ENCODE measurements at places on chromosomes 1 and 21.

GRCh38 chr1:150567341-150567716 lies 12.1 kb downstream of the MCL1 start:
- no peak for DNase-seq

GRCh38 chr1:215360758-215361157 lies 206.3 kb upstream of the KCTD3 start:
- no peak for DNase-seq

DNA sequence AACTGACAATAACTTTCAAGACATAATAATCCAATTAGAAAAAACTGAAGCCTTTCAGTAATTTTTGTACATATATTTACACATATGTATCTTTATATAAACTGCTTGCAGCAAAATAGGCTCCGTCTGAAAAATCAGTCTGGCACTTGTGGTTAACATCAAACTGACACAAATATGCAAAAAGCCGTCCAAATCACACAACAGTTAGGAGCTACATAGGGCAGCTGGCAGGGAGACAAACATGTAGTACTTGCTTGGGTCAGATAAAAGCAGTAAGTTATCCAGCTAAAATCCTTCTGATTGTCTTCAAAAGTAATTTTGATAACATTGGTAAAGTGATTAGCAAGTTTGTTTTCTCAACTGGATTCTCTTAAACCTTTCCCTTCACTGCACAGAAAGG lies 14.7 kb upstream of the GUCA2A start:
- DNase-seq, result no peak

GRCh38 chr1:98468111-98468717 lies 193.3 kb upstream of the SNX7 start:
- peak; percentile 76 for DNase-seq

DNA sequence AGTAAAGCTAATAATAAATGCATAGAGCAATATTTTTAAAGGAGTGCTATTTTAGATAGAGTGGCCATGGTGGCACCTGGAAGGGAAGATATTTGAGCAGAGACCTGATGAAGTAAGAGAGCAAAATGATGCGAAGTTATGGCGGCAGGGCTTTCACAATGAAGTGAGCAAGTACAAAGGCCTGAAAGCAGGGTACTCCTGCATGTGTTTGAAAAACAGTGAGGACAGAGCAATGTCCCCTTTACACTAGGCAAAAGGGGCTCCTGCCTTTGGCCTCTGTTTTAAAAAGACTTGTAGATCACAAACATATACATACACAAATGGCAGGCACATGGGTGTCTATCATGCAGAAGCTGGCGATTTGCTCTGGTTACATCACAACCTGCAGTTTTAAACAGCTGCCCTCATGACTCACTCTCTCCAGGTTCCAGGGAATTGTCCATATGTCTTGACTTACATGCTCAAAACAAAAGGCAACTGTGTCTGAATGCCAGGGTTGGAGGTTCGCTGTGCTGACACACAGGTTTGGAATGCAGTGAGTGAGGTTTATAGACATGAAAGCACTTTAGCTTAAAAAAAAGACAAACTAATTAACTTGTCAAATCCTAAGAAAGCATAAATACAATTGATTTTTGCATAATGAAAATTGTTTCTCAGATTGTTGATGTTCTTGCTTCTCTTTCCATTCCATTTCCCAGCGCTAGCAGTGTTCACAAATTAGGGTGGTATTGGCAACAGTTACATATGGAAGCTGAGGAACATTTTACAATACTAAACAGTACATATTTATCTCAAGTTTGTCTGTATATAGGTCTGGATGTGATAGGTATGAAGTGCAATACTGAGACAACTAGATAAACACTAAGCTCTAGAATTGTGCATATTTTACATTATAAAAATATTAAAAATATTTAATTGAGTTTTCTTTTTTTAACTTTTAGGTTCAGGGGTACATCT lies 313.9 kb downstream of the BARHL2 start:
- peak; percentile 9 for DNase-seq

GRCh38 chr1:41884256-41885230 lies 34.2 kb downstream of the HIVEP3 start:
- no peak for DNase-seq

GRCh38 chr1:8763888-8764287 lies 53.6 kb downstream of the RERE start:
- DNase-seq, result no peak

- DNase-seq, result no peak
Observed at GRCh38 chr1:55658917-55659316, 443.8 kb upstream of the USP24 start.

DNA sequence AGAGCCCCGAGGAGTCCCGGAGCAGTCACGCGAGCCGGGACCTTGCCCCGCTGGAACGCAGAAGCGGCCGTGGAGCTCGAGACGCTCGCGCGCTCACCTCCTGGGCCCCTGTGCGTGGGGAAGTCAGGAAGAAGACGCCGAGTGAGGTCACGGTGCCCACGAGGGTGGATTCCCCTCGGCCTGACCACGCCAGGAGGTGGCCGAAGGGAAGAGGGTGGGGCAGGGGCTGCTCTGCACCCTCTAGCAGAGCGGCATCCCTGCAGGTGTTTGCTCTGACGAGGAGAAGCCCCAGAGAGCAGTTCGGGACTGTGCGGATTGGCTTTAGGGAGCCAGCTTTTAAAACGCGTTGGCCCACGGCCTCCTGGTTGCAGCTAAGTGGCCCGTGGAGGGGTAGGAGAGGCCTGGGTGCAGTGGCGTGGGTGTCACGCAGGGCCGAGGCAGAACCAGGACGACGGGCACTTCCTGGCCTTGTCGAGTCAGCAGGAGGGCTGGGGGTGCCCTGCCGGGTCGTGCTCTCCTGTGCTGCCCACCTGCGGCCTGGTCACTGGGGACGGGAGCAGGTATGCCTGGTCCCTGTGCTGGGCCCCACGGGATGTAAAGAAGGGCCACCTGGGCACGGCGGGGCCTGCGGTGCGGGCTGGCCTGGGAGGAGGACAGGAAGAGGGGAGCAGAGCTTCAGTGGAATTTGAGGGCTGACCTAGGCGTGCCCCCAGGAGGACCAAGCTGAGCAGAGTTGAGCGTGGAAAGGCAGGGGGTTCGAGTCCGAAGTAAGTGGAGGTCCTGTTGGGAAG lies 1.0 kb downstream of the PDXK start:
- no peak for DNase-seq

GRCh38 chr1:189432753-189433152 lies 1044.9 kb downstream of the BRINP3 start:
- DNase-seq, result no peak

GRCh38 chr1:183025782-183026774 lies 2.9 kb downstream of the LAMC1 start:
- no peak for DNase-seq

GRCh38 chr1:218485241-218485928 lies 140.2 kb downstream of the TGFB2 start:
- DNase-seq, result no peak

- DNase-seq, result no peak
Observed at GRCh38 chr1:113246929-113247328, 143.4 kb upstream of the MAGI3 start.

- no peak for DNase-seq
Observed at GRCh38 chr1:22955146-22955545, 17.5 kb downstream of the LACTBL1 start.

GRCh38 chr1:26858891-26859640 lies 3.9 kb upstream of the SFN start:
- no peak for DNase-seq

DNA sequence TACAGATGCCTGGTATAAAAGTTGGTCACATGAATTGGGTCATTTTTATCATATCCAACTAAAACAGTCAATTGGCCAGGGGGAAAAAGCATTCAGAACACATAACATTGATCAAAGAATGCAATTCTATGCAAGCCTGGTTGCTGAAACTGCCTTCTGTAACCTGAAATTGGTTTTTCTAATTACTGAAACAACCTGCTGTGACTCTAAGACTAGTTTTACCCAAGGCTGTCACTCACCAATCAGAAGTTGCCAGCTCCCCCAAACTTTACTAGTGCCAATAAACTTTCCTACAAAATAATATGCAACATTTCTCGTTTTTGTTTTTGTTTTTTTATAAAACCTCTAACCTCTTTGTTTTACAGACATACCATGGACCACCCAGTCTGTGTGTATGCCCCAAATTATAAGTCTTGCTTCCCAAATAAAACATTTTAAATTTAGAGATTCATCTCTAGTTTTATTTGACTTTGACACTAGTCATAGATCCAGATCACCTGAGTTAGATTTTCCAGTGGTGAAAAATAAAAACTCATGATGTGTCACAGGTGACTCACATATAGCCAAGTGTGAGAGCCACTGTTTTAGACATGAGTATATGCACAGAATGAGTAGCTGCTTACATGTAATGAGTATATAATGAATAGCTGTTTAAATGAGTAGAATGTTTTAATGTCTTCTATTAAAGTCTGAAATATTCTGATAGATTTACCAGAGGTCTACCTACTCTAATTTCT lies 64.2 kb upstream of the CR2 start:
- no peak for DNase-seq

- no peak for DNase-seq
Observed at GRCh38 chr21:42861311-42861847, 18.0 kb downstream of the WDR4 start.
